ENCODE measurements at places on chromosomes 16 and 17. TPM values are rescaled to one million over a fixed set of nuclear protein-coding genes. Genes with fewer than 3 reads are reported as not detected.
A peak's percentile ranks its signal among the peaks of the same experiment; 100 is the strongest.

GRCh38 chr17:50289278-50289677 lies 15.0 kb downstream of the TMEM92 start:
- DNase-seq: no peak

Gene PKD1
- 77.1 TPM for total RNA-seq

GRCh38 chr17:896953-897661 lies 82.5 kb downstream of the NXN start:
- peak; percentile 56 for DNase-seq

Gene SULT1A4
- 18.4 TPM for total RNA-seq

Gene PYDC1
- total RNA-seq: not detected

GRCh38 chr17:74923538-74924249 lies 379 bp upstream of the OTOP2 start:
- peak; percentile 69 for DNase-seq

Gene CCL8
- 0.05 TPM for total RNA-seq

DNA sequence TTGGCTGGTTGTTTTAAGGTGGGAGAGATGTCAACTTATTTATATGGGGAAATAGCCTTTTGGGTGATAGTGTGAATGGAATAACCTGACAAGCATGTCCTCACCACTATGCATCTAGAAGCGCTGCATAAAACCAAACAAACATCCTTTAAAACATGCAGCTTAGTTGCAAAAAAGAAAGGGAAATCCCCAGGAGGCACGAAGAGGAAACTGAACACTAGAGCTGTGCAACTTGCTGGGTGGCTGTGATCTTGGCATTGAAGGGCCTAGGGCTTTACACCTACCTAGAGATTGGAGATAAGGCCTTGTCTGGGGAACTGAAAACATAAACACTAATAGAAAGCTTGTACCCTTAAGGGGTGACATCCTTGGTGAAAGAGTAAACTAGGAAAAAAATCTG lies 7.3 kb downstream of the C16orf54 start:
- DNase-seq: no peak

DNA sequence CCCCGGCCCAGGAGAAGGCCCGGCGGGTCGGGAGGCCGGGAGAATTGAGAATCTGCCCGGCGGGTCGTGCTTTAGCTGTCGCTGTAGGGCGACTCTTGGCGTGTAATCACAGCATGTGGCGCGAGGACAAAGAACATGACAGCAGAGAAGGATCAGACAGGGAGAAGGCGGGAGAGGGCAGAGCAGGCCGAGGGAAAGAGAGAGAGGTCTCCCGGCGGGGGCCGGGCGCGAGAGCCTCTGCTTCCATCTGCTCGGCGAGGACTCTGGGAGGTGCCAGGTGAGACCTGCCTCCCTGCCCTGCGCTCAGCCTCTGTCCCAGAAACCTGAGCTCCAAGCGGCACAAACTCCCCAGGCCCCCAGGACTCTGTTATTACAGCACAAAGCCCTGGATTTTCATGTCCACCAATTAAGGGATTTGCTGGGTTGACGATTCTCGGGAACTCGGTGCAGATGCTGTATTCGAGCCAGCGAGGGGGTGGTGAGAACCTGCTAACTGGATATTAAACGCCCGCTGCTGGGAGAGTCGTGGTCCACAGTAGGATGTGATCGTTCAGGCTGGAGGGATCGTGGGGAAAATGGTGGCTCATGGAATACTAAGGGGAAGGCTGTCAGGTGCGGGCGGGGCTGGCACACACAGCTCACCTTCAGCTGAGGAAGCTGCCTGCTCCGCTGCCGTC lies 172.0 kb upstream of the CIBAR2 start:
- DNase-seq: no peak

DNA sequence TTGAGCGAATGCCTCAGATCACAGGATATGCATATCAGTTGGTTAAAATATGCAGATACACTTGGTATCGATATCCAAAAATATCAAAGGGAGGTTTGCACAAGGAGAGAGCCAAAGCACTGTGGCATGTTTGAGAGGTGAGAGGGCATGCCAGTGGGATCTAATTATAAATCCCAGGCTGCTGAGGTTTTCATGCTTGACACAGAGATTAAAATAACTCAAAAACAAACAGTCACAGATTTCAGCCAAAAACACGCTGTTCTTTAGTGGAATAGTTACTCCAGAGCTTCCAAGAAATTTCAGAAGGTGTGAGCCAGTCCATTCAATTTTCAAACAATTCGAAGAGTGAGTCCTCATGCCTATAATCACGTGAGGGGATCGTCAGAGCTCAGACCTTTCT lies 477.9 kb downstream of the SOX9 start:
- no peak for DNase-seq

DNA sequence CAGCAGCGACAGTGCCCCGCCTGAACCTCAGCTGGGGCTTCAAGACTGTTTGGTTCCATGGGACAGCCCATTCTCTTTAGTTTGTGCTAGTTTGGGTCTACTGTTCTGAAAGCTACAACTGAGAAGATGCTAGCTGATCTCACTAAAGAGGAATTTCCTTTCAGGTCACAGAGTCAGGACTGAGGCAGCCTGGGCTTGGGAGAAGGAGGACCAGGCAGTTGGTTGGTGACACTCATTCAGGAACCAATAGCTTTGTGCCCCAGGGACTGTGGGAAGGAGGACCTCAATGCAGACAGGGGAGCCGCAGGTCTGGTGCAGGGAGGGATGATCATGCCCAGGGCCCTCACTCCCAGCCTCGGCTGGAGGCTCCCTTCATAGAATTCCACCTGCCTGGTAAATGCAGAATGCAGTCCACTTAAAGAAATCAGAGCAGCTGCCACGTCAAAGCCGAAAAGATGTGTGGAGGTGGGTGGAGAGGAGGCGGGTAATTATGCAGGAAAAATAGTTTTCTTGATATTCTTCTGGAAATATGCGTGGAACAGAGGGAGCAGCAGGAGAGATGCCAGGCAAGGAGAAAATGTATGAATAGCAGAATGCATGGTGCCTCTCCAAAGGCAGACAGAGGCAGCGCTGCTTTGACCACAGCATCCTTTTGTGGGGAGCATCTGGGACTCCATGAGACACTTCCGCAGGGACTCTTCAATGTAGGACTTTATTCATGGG lies 32.6 kb upstream of the ZFP90 start:
- DNase-seq: no peak

GRCh38 chr17:64315570-64315969 lies 52.5 kb upstream of the TEX2 start:
- no peak for DNase-seq

Gene ITGA3
- total RNA-seq: 190 TPM

DNA sequence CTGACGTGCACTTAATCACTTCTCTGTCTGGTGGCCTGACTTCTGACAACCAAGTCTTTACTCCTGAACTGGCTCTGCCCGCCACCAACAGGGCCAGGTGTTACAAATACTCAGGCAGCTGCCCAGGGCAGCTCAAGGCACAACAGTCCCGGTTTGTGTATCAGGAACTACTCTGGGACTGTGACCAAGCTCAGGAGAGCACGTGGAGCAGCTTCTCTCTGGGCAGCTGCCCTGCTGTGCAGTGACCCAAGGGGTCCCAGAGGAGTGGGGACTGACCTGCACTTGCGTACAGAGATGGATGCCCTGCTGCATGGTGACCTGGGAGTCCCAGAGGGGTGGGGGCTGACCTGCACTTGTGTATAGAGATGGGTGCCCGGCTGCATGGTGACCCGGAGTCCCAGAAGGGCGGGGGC lies 21.9 kb downstream of the LITAFD start:
- no peak for DNase-seq

Measured in dermis blood vessel endothelial cell (primary cell).